Stimulated activated CD4-positive, alpha-beta T cell treated with anti-CD3 and anti-CD28 coated beads, Interleukin-12 subunit alpha, Interleukin-12 subunit beta, amount 100 ng/mL, for 24 hours (primary cell): ENCODE measurements at places on chromosomes 2 and 18.

GRCh38 chr2:198444800-198445287 lies 640.5 kb downstream of the PLCL1 start:
- no peak for DNase-seq

- DNase-seq = no peak
These were observed 58.6 kb downstream of the NCAPH start for GRCh38 chr2:96393989-96394761.

GRCh38 chr18:57220480-57220879 lies 73.6 kb downstream of the BOD1L2 start:
- DNase-seq = no peak

DNA sequence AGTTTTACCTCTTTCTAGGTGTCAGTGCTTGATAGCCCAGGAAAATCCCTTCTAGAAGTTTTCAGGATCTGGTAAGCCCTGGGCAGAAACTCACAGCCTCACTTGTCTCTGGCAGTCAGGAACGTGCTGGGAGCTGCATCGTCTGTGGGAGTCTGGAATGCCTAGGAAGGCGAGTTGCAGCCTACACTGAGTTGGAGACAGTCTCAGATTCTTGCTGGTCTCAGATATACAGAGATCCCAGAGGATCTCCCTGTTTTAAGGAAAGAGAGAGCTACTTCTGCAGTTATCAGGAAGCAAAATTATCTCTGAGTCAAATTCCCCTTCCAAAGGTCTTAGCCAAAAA lies 104.4 kb upstream of the CDC42EP3 start:
- DNase-seq = no peak

GRCh38 chr2:11567631-11568031 lies 33.8 kb downstream of the GREB1 start:
- no peak for DNase-seq

DNA sequence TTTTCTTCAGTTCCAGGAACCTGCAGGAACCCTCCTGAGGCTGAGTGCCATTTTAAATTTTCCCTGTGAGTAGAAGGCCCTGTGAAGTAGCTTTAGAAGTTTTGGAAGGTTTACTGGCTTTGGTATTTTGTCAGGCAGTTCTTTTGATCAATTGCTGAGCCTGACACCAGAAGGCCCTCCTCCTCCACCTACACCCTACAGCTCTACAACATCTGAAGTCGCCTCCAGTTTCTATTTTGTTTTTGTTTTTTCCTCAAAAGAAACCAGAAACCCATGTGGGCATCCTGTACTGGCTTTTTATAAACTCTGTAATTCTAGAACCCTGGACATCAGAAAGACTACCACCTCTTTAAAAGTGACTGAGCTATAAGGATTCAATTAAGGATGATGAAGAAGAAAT lies 153.7 kb downstream of the NRXN1 start:
- DNase-seq = no peak

- no peak for DNase-seq
These were observed 121.8 kb upstream of the EPAS1 start for GRCh38 chr2:46175419-46175818.

GRCh38 chr2:232515639-232516038 lies 4.5 kb upstream of the PRSS56 start:
- DNase-seq = no peak

DNA sequence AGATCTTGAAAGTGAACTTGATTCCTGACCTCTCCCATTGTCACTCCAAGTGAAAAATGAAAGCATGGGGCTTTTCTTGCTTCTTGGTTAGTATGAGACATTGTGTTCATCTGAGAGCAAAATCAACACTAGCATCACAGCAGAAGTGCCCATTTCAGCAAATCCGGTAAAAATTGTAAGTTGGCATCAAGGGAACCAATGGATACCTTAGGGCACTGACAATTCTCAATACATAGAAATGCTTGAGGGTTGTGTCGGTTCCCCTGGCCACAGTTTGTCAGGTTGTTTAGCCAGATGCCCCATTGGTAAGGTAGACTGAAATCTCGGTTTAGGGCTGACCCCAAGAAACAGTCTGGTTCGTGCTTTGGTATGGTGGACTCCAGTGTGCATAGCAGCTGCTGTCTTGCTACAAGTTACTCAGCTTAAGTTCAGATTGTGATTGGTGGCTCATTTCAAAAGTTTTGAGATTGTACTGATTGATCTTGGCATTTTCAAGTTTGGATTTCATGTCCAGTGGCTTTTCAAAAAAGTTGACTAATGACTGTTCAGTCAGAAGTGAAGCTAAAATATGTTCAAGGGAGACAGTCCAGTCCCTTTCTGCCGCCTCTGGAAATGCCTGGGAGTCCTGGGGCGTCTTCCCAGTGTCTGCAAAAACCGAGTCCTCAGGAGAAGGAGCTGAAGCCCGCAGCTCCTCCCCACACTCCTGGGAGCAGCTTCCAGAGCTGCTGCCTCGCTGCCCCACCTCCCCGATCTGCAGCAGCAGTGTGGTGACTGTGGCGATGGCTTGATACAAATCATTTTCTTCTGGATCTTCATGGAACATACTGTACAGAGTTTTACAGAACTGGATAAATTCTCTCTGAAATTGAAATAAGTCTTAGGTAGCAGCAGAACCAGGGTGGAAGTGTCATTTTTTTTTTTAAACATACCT lies 5.6 kb downstream of the RPL31 start:
- DNase-seq = no peak

DNA sequence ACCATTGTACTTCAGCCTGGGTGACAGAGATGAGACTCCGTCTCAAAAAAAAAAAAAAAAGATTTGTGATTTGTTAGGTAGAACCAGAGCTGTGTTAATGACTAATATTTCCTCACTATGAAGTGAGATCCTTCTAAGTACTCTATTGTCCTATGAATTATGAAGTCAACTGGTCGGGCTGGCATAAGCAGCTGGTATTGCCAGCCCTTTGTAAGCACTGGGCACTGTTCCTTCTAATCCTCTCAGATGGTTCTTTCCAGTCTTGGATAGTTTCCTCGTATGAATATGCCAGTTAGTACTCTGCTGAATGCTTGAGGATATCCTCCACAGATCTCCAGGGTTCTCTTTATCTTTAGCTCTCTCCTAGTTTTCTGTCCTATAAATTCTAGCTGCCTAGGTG lies 223.1 kb upstream of the SP5 start:
- no peak for DNase-seq

GRCh38 chr2:167715932-167716331 lies 531.5 kb downstream of the STK39 start:
- DNase-seq = no peak

DNA sequence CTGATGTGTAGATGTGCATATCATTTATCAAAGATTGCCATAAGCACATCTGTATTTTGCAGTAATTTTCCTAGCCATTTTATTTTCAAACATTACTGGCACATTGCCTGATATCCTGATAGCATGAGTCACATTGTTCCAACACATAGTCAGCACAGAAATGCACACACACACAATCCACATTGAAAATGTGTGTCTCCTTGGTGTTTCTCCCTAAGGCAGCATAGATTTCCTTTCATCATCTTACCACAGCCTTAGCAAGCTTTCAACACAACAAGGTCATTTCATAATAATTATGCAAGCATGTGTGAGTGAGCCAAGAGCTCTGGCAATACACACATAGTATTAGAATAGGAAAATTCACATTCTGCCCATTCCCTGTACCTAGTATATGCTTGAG lies 245.4 kb upstream of the MEIS1 start:
- DNase-seq = no peak

DNA sequence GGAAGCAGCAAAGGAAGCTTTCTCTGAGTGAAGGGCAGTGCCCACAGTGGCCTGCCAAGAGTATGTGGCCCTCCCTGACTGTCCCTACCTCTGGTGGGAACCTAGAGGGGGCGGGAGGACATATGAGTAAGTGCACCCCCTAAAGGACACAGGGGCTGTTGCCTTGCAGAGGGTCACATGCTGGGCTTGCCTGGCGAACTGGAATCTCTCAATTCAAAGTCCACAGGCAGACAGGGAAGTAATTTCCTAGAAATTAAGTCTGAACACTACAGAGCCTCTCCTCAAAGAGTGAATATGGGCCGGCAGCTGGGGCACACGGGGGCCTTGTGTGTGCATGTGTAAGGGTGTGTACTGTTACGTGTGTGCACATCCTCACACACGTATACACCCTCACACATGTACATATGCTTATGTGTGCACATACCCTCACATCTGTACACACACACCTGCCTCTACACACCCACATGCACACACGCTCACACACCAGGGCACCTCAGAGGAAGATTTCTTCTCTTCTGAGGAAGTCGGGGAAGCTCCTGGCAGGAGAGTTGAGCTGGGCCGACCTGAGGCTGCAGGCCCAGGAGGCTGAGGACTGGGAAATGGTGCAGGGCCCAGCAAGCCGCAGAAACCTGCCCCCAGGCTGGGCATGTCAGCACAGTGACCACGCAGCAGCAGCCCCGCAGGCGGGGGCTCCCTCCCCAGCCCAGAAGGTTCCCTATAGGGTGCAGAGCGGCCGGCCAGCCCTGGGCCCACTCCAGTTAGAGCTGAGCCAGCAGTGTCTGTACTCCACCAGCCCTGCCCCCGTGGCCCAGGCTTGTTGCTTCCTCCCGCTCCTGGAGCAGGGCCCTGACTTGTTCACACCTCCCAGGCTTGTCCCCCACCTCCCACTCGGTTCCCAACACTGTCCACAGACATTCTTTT lies 77.4 kb upstream of the TAF1B start:
- DNase-seq = no peak
